ENCODE measurements at places on chromosomes 2 and 18.

GRCh38 chr2:236338495-236339184, 74.4 kb upstream of the ASB18 start:
- no peak for DNase-seq

DNA sequence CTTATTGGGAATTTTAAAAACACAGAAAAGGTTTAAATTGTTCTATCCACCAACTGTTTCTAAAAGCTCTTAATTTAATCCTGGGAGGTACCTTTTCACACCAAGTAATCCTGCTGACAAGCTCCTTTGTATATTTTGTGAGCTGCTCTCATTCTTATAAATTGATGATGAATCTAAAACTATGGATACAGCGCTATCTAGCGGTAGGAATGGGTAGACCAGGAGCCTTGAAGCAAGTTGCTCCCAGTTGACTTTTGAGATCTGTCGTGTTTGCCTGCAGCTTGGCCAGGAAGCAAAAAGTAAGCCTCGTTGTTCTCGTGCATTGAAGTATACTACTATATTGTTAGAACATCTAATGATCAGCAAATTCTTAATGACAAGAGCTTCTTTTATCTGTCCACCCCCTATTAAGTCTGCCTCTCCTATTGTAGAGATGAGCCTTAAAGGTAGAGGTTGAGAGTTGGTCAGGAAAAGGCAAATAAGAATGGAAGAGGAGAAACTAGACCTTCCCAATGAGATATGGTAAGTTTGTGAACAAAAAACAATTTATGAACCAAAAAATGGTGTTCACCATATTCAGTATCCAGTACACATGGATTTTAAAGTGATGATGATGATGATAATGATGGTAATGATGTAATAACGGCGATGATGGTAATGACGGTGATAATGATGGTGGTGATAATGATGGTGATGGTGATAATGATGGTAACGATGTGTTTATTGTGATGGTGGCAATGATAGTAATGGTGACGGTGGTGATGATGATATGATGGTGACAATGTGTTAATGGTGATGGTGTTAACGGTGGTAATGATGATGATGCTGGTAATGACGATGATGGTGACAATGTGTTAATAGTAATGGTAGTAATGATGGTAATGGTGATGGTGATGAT, 212.1 kb upstream of the NCKAP5 start:
- DNase-seq, result no peak

DNA sequence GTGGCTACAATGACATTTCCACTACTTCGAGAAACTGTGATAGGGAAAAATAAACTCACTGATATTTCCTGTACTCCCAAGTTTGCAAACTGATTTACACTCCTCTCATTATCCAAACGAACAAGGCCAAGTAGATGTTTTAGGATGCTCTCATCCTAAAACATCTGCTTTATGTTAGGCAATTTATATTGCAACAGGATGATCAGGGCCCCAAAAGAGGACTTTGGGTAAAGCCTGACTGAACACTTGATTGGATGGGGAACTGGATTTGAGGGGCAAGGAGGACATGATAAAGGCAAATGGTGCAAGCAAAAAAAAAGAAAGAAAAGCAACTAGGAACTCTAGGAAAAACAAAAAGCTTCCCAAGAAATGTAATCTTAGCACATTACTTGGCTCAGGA, 2.1 kb upstream of the HES6 start:
- DNase-seq, result no peak

DNA sequence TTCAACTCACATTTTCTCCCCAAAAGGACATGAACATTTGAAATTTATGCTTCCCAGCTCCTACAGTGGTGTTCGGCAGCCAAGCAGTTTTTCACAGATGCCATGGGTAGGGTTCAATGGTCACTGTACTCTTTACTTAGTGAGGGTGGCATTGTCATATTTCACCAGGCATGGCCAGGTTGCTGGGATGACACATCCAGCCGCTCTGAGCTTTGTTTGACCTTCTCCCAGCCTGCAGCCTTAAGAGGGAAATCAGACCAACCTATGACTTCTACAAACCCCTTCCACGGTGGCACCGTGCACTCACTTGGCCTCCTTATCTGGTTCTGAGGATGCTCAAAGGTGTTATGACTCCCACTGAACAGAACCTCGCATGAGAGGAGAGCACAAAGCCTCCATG, 108.4 kb upstream of the SH3BP4 start:
- no peak for DNase-seq

GRCh38 chr2:86216575-86217555, 17.6 kb downstream of the MRPL35 start:
- no peak for DNase-seq

DNA sequence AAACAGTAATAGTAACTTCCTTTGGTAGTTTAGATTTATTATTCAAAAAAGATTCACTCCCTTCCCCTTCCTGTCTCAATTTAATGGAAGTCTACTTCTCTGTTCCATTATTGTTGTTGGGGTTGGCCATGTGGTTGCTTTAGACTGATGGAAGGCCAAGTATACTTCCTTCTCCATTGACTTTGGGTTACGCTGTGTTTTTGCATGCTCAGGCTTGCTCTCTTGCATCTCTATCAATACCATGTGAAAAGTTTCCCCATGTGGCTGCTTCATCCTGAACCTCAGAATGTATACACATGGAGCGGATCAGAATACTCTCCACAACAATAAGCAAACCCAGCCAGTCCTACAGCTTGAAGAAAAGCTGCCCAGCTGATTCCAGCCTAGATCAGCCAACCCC, 20.3 kb downstream of the CFAP210 start:
- DNase-seq, result no peak

DNA sequence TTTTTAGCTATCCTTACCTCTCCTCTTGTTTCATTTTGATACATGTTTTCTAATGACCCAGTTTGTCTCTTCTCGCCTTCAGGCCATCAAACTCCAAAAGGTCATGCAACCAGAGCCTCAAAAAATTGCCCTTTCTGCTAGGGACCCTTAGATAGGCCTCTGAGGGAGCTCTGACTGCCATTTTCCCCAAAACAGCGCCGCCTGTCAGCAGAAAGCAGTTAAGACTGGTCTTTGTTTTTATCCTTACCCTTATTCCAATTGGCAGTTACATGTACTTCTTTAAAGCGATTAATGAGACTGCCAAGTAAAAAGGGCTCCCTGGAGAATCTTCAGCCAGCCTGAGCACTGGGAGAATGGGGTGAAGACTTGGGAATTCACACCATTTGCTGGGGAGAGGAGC, 55.1 kb upstream of the RIT2 start:
- no peak for DNase-seq

DNA sequence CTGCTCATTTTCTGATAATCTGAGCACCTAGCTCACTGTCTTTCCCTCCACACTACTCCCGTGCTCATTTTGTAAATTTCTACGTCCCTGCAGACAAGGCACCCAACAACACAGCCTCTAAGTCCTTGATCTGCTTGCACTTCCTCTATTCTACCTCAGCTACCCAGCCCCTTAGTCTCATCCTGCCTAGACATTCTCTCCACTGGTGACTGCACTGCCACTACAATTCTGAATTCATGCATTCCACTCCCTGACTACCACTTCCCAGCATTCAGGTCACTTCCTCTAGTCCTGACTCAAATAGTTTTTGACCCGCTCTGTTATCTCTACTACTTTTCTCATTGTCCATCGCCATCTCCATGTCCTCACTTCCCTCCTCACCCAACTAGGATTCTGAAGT, 155.7 kb downstream of the DYM start:
- DNase-seq, result no peak

GRCh38 chr2:8588831-8589191, 93.0 kb upstream of the ID2 start:
- DNase-seq, result no peak

GRCh38 chr2:196233805-196234475, 62.6 kb upstream of the STK17B start:
- peak; percentile 23 for DNase-seq

DNA sequence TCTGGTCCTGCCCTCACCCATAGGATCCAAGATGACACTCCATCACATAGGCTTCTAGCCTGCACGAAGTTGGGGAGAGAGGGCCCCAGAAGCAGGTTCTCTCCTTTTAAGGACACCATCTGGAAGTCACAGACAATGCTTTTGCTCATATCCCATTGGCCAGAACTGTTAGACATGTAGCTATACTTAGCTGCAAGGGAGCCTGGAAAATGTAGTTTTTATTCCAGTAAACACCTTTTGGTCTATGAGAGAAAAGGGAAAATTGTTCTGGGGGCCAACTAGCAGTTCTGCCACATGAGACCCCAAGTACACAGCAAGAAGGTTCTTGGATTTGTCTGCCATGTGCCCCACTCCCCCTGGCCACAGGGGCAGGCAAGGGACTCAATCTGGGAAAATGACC, 206.1 kb downstream of the ZFP36L2 start:
- no peak for DNase-seq

DNA sequence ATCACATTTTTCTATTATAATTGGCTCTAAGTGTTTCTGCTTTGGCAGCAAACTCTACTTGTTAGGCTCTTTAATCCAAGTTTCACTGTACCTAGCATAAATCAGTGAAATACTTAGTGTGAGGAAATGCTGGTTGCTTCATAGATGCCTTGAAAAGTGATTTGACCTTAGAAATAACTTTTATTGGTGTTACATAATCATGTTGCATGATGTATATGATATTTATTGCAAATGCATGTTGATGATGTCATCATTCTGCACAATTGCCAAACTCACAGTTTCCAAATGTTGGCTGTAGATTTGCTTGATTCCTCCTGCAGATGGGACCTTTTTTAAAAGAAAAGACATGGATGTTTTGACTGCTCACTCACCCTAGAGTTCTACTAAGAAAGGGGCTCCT, 137.6 kb upstream of the BCL2L11 start:
- DNase-seq, result peak; percentile 74

GRCh38 chr18:67771271-67771670, 254.8 kb upstream of the DSEL start:
- DNase-seq, result no peak

DNA sequence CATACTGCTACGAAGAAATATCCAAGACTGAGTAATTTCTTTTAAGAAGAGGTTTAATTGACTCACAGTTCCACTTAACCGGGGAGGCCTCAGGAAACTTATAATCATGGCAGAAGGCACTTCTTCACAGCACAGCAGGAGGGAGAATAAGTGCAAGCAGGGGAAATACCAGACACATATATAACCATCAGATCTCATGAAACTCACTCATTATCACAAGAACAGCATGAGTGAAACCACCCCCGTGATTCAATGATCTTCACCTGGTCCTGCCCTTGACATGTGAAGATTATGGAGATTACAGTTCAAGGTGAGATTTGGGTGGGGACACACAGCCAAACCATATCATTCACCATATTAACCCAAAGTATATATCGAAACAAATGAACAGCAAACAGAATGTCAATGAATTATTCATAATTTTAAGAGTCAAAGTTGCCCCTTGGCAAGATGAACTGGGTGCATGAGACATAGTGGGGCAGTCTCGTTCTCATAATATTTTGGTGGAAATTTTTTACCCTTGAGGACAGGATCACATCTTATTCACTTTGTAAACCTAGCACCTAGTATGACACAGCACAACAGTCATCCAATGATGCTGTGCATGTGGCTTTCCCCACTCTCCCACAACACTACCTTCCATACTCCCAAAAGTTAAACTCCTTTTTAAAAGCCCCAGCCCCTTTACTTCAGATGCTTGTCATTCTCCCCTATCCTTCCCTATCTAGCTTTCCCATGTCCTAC, 425.3 kb downstream of the ZEB2 start:
- DNase-seq, result no peak

DNA sequence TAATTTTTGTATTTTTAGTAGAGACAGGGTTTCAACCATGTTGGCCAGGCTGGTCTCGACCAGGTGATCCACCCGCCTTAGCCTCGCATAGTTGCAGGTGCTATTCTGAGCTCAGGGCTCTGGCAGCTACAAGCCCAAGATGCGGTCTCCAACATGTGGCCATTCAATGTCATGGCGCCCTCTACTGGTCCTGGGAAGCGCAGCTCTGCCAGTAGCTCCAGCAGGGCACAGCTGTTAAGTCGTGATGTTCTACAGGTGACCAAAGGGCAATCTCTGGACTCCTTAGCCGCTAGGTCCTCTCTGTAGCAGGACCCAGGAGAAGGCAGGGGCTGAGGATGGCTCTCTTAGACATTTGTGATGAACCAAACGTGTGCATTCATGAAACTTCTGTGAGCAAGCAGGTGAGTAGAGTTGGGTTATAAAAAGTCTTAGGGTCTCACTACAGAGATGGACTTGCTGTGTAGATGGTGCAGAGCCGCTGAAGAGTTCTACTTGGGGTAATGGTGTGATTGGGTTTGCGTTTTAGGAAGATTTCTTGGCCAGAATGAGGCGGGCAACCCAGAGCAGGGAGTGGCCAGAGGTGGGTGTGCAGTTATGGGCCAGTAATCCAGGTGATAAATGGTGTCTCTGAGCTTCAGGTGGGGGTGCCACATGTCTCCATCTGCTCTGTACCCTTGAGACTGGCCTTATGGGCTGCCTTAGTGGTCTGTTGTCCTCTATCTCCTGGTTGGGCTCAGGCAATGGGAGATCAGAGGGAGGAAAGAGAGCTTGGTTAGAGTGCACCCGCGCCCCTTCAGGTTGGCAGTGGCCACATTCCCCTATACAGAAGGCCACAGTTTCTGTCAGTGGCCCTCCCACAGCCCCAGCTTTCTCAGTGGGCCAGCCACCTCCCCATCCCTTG, 31.0 kb downstream of the IL37 start:
- DNase-seq, result peak; percentile 71

GRCh38 chr18:14933964-14934363, 186.0 kb downstream of the ANKRD30B start:
- no peak for DNase-seq

DNA sequence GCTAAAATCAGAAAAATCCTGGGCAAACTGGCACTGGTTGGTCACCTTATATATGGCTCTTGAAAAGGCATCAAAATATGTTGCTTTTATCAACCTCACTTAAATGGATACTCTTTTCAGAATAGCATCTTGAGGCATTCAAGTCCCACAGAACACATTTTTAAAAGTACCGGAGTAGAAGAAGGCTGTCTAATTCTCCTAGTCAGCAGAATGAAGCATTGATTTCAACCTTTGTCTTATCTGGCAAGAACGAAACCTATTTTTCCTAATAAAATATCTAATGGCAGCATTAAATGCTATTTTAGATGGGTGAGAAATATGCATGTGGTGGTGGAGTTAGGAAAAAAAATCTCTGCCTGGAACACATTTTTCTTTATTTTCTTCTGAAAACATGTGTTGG, 27.8 kb downstream of the TMEFF2 start:
- no peak for DNase-seq

GRCh38 chr18:70354080-70354479, 65.2 kb downstream of the SOCS6 start:
- DNase-seq, result no peak

GRCh38 chr2:138078153-138078552, 113.9 kb downstream of the HNMT start:
- DNase-seq, result no peak

- no peak for DNase-seq
Observed at GRCh38 chr2:120887320-120887697, 151.6 kb downstream of the GLI2 start.

GRCh38 chr2:79638954-79639353, 126.1 kb downstream of the CTNNA2 start:
- no peak for DNase-seq
